ENCODE measurements at places on chromosomes 2 and 18.

DNA sequence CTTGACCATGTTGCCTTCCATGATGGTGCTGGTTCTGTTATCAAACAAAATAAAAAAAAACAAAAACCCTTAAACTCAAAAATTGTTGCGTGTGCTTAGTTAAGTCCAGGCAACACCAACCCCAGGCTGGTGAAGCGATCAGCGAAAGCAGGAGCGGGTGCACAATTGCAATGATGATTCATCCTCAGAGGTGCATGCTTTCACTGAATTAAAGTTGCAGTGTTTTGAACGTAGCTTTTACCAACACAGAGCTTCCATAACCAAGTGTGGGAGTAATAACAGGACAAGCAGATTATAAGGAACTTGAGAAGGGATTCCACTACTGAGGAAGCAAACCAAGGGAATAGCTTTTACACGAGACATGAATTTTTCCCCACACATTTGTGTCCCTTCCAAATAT lies 39.7 kb upstream of the RAPH1 start:
- H3K27me3 ChIP-seq = no peaks in the 10 kb centered on the region
- H3K27ac ChIP-seq = no peak overlapping the region
- no peak overlapping the region for H3K4me3 ChIP-seq
- no peaks in the 10 kb centered on the region for H3K36me3 ChIP-seq
- peaks cover 11% of the 10 kb centered on the region for H3K4me1 ChIP-seq

DNA sequence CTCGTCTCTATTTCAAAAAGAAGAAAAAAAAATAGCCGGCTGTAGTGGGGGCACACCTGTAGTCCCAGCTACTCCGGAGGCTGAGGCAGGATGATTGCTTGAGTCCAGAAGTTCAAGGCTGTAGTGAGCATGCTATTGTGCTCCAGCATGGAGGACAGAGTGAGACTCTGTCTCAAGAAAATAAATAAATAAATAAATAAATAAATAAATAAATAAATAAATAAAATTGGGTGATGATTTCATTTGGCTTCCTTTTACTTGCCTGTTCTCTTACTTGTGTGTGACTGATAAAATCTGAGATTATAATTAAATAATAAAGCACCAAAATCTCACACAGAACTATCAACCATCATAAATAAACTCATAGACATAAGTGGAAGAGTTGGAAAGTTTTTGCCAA lies 657.8 kb downstream of the NRXN1 start:
- DNase-seq = no peak
- H3K27ac ChIP-seq = no peak overlapping the region
- no peaks in the 10 kb centered on the region for H3K27me3 ChIP-seq
- H3K4me3 ChIP-seq = no peak overlapping the region
- H3K4me1 ChIP-seq = no peaks in the 10 kb centered on the region

DNA sequence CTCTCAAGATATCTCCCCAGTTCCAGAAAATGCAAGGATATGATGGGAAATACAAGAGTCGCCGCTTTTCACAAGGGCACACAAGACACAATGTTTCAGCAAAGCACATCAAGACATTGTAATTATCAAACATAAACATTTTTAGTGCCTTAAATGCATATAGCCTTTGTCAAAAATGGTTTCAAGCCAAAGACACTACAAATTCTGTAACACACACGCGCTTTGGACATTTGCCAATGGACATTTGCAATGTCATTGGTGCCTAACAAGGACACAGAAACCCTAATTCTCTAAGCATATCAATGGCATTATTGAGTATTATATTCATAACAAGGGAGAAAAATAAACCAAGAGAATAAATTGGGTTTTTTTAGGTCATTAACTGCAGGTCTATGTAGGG lies 16.1 kb downstream of the ADD2 start:
- H3K36me3 ChIP-seq = no peaks in the 10 kb centered on the region
- H3K27ac ChIP-seq = no peak overlapping the region
- H3K4me1 ChIP-seq = no peaks in the 10 kb centered on the region
- no peak overlapping the region for H3K4me3 ChIP-seq

- no peak overlapping the region for H3K4me3 ChIP-seq
- no peak overlapping the region for H3K27ac ChIP-seq
- no peak for DNase-seq
- H3K36me3 ChIP-seq = no peaks in the 10 kb centered on the region
- H3K4me1 ChIP-seq = no peaks in the 10 kb centered on the region
Observed at GRCh38 chr2:6054161-6054671, 362.0 kb downstream of the SOX11 start.

- peak; percentile 18 for DNase-seq
- H3K27ac ChIP-seq = peak overlapping the region; percentile 39
- H3K4me1 ChIP-seq = peaks cover 16% of the 10 kb centered on the region
- H3K36me3 ChIP-seq = peaks cover 11% of the 10 kb centered on the region
- no peaks in the 10 kb centered on the region for H3K27me3 ChIP-seq
- no peak overlapping the region for H3K4me3 ChIP-seq
Observed at GRCh38 chr2:48482313-48482712, 47.6 kb upstream of the STON1 start.

GRCh38 chr2:189751080-189751658 lies 11.4 kb downstream of the OSGEPL1 start:
- H3K4me3 ChIP-seq = no peak overlapping the region
- no peak overlapping the region for H3K27ac ChIP-seq
- peaks cover 23% of the 10 kb centered on the region for H3K36me3 ChIP-seq

- DNase-seq = no peak
- peaks cover 44% of the 10 kb centered on the region for H3K4me1 ChIP-seq
- H3K36me3 ChIP-seq = no peaks in the 10 kb centered on the region
- H3K4me3 ChIP-seq = no peak overlapping the region
- H3K27me3 ChIP-seq = no peaks in the 10 kb centered on the region
Observed at GRCh38 chr2:105712981-105713596, 31.6 kb upstream of the NCK2 start.

DNA sequence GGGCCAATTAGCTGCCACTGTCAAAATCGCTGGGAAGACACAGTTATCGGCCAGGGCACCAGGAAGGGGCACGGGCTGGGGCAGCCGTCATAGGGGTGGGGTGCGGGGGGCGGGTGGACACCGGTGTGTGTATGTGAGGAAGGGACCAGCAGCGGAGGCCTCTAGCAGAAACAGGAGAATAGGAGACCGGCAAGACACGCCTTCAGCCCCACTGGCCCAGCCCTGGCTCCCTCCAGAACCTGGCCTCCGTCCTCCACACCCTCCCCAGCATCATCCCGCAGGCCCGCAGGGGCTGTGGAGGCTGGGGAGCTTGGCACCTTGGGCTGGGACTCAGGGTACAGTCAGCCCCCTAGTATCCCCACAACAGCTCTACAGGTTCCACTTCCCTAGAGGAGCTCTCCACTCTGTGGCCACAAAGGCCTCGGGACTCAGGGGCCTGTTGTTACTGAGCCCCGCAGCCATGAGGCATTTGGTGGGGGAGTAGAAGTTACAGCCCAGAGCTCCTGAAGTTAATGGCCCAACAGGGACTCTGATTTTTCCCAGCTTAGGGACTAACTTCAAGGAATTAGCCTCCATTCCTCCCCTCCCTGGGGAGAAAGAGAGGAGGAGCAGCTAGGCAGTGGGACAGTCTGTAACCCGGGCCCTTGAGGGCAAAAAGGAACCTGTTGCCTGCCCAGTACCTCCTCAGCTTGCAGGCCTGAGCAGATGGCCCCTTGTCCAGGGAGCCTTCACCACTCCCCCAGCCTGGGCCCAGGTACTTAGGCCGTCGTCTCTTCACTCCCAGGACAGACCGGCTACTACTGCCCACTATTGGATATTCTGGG lies 19.9 kb downstream of the SH2D6 start:
- peak overlapping the region; percentile 53 for H3K4me3 ChIP-seq
- H3K4me1 ChIP-seq = peaks cover 40% of the 10 kb centered on the region
- no peaks in the 10 kb centered on the region for H3K27me3 ChIP-seq
- peak overlapping the region; percentile 63 for H3K27ac ChIP-seq
- DNase-seq = peak; percentile 41

DNA sequence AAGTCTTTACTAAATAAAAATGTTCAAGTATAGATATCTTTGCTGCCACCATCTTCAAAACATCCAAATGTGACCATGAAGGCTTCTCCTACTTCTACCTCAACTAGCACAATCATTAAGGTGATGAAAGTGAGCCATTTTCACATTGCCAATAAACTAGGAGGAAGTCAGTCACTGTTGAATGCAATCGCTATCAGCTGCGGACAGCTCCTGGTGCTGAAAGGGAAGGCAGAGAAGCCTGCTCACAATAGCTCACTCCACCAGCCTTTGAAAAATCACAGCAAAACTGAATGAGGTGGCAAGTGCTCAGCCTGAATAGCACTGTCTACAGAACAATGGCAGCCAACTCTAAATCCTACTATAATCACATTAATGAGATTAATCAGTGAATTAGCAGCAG lies 2.2 kb downstream of the MYT1L start:
- DNase-seq = no peak
- H3K4me3 ChIP-seq = no peak overlapping the region
- H3K27me3 ChIP-seq = no peaks in the 10 kb centered on the region
- no peak overlapping the region for H3K27ac ChIP-seq
- H3K36me3 ChIP-seq = no peaks in the 10 kb centered on the region

DNA sequence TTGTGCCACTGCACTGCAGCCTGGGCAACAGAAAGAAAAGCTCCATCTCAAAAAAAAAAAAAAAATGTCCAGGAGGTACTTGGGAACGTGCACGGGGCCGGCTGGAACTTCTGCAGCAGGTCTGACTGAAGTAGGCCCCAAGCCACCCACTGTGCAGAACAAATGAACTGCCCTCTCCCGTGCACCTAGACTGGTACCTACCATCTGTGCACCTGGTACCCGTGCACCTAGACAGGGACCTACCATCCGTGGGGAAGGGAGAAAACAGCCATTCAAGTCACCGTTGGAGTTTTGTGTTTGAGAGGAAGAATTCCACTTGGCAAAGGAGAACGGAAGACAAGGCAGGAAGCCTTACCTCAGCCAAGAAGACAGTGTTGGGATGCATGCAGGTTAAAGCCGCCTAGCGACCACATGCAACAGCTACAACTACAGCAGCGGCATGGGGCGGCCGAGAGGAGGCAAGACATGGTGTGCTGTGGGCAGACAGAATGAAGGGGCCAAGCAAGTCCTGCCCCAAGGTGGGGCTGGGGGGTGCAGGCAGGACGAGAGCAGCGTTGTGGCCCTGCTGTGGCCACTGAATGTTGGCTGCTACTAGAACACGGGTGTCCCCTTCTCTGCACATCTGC lies 16.1 kb downstream of the ST3GAL5 start:
- H3K36me3 ChIP-seq = no peaks in the 10 kb centered on the region
- H3K4me3 ChIP-seq = no peak overlapping the region
- no peak for DNase-seq
- no peaks in the 10 kb centered on the region for H3K4me1 ChIP-seq
- H3K27me3 ChIP-seq = no peaks in the 10 kb centered on the region

DNA sequence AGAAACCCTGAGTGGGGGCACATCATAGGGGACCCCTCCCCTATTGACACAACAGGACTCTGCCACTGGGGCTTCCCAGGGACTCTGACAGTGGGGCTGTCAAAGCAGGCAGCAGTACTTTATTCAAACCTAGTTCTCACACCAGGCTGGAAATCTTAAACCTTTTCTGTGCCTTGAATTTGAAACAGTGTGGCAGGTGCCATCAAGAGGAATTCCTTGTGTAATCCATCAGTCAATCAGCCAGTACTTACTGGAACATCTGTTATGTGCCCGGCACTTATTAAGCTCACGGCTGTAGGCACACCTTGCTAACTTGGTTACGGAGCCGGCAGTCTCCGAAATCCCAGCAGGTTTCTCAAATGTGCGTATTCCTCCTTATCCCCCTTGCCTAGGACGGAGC lies 12.0 kb downstream of the GLI2 start:
- H3K4me1 ChIP-seq = no peaks in the 10 kb centered on the region
- peaks cover 56% of the 10 kb centered on the region for H3K27me3 ChIP-seq
- no peak for DNase-seq
- H3K4me3 ChIP-seq = no peak overlapping the region

DNA sequence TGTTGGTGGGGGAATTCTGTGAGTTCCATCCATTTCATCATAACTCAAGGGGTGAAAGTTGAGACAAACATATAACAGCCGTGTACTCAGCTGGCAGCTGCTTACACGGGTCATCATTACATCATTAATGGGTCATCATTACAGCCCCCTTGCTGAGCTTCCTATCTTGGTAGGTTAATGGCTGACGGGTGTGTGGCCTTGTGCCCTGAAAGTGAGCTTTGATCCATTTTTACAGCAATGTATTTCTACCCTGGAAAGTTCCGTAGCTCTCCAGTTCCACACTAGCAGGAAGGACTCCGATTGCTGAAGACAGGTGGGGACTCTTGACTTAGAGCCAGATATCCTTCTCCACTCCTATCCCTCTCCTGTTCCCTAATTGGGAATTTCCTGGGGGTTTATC lies 105.2 kb upstream of the DLX2 start:
- no peaks in the 10 kb centered on the region for H3K27me3 ChIP-seq
- no peak overlapping the region for H3K4me3 ChIP-seq
- peaks cover 18% of the 10 kb centered on the region for H3K4me1 ChIP-seq
- H3K36me3 ChIP-seq = no peaks in the 10 kb centered on the region
- peak; percentile 95 for DNase-seq

- DNase-seq = peak; percentile 7
- H3K36me3 ChIP-seq = no peaks in the 10 kb centered on the region
- H3K27ac ChIP-seq = no peak overlapping the region
- no peaks in the 10 kb centered on the region for H3K4me1 ChIP-seq
- H3K27me3 ChIP-seq = peaks cover 36% of the 10 kb centered on the region
Observed at GRCh38 chr2:98175811-98176210, 88.8 kb downstream of the VWA3B start.

- no peak for DNase-seq
- peak overlapping the region; percentile 15 for H3K27ac ChIP-seq
- H3K4me3 ChIP-seq = no peak overlapping the region
Observed at GRCh38 chr18:54829856-54830255, 1.6 kb downstream of the RAB27B start.

DNA sequence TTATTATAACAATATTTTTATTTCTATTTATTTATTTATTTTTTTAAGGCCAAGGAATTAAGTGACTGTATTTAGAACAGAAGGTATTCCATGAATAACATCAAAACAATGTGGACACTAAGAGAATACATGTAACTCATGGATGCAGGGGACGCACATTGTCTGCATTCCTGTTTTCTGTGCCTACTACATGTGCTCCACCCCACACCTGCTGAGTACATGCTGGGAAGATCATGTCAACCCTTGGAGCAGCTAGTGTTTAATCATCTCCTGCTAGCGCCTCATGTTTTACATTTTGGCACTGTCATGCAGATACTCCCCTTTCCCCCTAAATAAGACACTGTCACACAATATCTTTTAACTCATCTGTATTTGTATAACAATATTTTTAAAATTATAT lies 29.3 kb downstream of the DPYSL5 start:
- no peak overlapping the region for H3K27ac ChIP-seq
- H3K27me3 ChIP-seq = peaks cover 3% of the 10 kb centered on the region
- DNase-seq = no peak

- no peak overlapping the region for H3K27ac ChIP-seq
- DNase-seq = no peak
- peaks cover 2% of the 10 kb centered on the region for H3K27me3 ChIP-seq
Observed at GRCh38 chr2:74423231-74424095, 1.9 kb downstream of the WDR54 start.

DNA sequence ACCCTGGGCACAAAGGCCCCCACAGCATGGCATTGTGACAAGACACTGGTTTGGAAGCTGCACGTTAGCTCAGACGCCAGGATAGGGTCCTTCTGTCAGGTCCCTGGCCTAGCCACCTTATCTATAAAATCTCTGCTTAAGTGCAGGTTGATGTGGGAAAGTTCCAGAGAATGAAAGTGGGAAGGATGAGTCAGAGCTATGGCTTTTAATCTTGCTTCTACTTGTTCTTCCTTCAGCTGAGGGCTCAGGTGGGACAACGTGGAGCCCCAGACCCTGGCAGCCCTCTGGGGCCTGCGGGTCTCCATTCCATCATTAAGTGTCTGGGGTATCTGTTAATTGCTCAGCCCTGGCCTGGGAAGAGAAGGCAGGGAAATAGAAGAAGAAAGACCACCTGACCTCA lies 64.5 kb downstream of the CELF4 start:
- DNase-seq = no peak
- no peaks in the 10 kb centered on the region for H3K36me3 ChIP-seq
- H3K4me3 ChIP-seq = no peak overlapping the region
